CD4-positive, alpha-beta T cell treated with Interleukin-17A for 1 hour (primary cell): ENCODE measurements at places on chromosomes 16 and 17.

- DNase-seq: no peak
Measured at GRCh38 chr16:69320740-69321073, 9.6 kb downstream of the VPS4A start.

GRCh38 chr16:27922433-27922832, 141.1 kb downstream of the GSG1L start:
- DNase-seq: no peak

DNA sequence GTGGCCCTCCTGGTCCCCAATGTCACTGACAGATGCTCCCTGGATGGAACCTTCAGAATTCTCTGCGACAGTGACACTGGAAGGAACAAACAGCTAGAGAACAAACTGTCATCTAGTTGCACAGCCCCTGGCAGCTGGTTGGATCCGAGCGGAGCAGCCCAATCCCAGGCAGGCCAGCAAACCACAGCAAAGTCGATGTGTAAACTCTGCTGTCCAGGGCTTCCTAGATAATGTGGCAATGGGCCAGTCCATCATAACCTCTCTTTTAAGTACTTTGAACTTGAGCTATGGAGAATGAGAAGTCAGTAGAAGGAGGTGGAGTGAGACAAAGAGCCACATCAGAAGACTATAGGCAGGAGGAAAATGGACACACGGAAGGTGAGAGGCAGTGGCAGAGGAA, 323.0 kb downstream of the CBLN1 start:
- no peak for DNase-seq

DNA sequence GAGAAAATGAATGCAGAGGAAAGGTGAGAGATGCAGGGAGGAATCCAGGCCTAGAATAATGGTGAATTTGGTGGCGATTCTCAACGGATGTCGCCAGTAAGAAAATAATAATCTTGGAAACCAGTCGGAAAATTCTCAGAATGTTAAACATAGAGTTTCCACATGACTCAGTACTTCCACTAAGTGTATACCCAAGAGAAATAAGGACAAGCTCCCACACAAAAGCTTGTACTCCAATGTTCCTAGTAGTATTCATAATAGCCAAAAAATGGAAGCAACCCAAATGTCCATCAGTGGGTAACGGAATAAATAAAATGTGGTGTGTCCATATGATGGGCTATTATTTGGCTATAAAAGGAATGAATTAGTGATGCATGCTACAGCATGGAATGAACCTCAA, 19.4 kb upstream of the ENGASE start:
- no peak for DNase-seq

DNA sequence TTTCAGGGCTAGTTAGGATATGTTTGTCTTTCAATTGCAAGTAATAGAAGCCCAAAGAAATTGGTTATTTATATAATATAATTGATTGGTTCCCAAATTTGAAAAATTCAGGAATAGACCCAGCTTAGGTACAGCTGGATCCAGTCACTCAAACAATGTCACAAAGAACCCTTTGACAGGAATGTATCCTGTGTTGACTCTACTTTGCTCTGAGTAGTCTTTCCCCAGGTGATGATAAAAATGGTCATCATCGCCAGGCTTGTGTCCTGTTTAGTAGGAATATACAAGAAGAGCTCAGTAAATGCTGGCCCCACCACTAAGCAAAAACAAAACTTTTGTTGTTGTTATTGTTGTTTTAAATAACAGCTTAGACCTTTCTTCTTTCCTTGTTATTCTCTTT, 35.0 kb downstream of the MAPT start:
- no peak for DNase-seq

- no peak for DNase-seq
Measured at GRCh38 chr16:48535831-48536613, 74.0 kb downstream of the N4BP1 start.

DNA sequence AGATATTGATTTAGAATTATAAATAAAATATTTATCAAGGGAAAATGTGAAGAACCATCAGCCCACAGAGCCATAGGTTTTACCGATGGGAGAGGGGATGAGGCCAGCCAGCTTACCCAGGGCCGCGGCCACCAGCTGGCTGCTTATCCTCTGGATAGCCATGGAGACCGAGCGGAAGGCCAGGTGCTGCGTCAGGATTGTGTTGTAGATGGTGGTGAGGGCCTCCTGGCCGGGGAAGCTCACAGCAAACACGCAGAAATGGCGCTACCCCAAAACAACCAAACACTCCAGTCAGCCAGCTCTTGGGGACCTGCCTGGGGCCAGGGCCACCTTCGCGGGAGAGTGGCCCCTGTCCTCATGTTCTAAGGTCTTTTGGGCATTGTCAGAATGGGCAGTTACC, 97.8 kb downstream of the DNAH17 start:
- DNase-seq: no peak

- DNase-seq: no peak
Measured at GRCh38 chr16:6096931-6097670, 999.5 kb upstream of the EEF2KMT start.

GRCh38 chr17:20999841-21000532, 42.8 kb downstream of the USP22 start:
- no peak for DNase-seq

DNA sequence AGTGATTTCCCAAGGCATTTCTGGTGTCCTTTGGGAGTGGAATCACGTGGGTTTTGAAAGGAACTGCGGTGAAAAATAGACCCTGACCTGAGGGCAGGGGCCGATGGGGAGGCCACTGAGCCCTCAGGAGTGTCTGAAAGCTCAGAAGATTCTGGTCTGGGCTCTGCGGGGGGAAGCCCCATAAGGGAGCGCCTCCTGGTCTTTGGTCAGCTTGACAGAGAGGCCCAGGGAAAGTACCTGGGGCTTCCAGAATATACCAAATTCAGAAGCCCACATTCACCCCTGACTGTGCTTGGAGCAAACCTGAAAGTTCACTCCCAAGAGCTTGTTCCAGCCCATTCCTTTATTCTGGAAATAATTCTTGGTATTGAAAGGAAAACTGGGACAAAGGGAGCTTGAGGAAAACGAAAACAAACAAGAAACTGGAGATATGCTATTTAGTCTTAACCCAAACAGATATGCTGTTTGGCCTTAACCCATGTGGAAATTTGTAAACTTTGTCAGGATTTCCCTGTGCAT, 23.2 kb upstream of the NAGLU start:
- DNase-seq: no peak

- no peak for DNase-seq
Measured at GRCh38 chr16:88009563-88010342, 58.5 kb downstream of the BANP start.

- no peak for DNase-seq
Measured at GRCh38 chr16:82016964-82017363, 5.7 kb upstream of the SDR42E1 start.

GRCh38 chr17:82844796-82845162, 5.0 kb upstream of the ZNF750 start:
- DNase-seq: no peak

DNA sequence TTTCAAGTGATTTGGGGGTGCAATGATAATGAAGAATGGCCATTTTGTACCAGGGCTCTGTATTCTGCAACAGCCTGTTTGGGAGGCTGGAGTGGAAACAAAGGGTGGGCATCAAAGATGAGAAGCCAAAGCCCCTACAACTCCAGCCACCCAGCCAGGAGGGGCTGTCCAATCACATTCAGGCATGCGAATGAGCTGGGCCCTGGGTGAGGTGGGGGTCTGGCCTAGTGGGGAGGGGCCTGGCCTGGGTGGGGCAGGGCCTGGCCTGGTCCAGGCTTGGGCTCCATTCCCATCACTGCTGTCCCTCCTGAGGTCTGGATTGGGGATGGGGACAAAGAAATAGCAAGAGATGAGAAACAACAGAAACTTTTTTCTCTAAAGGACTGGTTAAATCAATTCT, 6.4 kb downstream of the AOC3 start:
- DNase-seq: no peak

- peak; percentile 41 for DNase-seq
Measured at GRCh38 chr17:57442914-57443571, 186.7 kb downstream of the MSI2 start.

DNA sequence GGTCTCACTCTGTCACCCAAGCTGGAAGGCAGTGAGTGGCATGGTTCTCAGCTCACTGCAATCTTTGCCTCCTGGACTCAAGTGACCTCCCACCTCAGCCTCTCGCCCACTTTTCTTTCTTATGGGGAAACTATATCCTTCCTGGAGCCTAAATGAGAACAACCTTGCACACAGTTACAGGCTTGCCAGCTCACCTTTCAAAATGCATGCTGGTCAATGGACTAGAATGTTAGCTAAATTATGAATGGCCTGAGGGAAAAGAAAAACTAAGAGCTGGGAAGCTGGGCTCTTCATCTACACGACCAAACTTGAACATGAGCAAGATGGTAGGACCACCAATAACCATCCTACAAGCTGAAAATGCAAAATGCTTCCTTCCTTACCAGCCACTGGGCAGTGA, 10.6 kb upstream of the LHX1 start:
- no peak for DNase-seq

- DNase-seq: no peak
Measured at GRCh38 chr16:28513484-28514181, 7.0 kb upstream of the IL27 start.

GRCh38 chr17:79991924-79992648, 43.6 kb downstream of the TBC1D16 start:
- peak; percentile 11 for DNase-seq

DNA sequence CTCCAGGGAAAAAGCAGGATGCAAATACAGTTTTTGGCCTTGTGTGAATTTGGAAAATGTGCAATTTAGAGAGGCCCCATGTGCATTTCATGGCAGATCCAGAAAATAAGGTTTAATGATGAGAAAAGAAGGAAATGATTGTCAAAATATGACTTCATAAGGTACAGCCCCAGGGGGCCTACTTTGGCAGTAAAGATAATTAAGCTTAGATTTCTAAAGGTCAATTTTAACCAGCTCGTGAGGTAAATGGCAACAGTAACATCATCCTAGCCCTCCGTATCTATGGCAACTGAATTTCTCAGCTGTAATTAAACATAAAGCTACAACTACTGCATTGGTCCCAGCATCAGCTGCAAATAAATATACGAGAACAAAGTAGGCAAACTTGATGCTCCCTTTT, 30.0 kb upstream of the PRSS54 start:
- no peak for DNase-seq

- no peak for DNase-seq
Measured at GRCh38 chr17:55171634-55172328, 93.0 kb upstream of the HLF start.

GRCh38 chr17:3526971-3527370, 30.6 kb downstream of the TRPV3 start:
- no peak for DNase-seq
